Kidney epithelial cell (primary cell): ENCODE measurements at places on chromosomes 7 and 10.

- no peak for DNase-seq
Measured at GRCh38 chr10:91006752-91007346, 86.0 kb upstream of the ANKRD1 start.

GRCh38 chr7:5139998-5140397 lies 50.0 kb upstream of the WIPI2 start:
- DNase-seq: no peak

DNA sequence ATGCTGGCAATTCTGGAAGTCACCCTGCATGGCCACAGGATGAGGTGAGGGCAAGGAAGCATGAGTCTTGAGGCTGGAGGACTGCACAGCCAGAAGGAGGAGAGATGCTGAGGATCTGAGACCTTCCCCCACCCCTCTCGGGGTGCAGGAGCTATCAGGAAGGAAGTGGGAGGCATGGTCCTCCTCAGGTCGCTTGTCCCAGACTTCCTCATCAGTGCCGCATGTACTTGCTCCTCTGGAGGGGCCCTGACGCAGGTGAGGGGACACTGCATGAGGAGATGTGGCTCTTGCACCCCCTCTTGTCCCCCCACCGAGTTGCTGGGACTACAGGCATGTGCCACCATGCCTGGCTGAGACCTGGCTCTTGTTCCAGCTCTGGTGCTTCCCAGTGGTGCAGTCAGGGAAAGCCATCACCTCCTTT lies 5.7 kb upstream of the ZMIZ1 start:
- DNase-seq: no peak

- no peak for DNase-seq
Measured at GRCh38 chr10:97412891-97413304, 11.8 kb upstream of the RRP12 start.

DNA sequence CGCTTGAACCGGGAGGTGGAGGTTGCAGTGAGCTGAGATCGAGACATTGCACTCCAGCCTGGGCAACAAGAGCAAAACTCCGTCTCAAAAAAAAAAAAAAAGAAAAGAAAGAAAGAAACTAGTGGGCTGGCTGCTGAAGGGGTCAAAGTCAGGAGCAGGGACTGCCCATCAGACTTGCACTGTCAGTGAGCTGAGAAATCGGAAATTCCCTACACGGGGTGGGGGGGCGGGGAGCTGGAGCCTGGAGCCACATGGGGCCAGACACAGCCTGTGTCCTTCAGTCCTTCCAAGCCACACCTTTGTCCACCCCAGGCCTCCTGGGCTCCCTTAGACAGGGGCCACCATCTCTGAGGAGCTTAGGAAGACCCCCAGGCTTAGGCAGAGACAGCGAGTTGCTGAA lies 34.5 kb downstream of the SRRM3 start:
- no peak for DNase-seq

- DNase-seq: no peak
Measured at GRCh38 chr10:5843686-5844344, 30.6 kb upstream of the GDI2 start.

- DNase-seq: no peak
Measured at GRCh38 chr7:16083931-16084330, 337.4 kb downstream of the CRPPA start.

GRCh38 chr7:108007261-108007660 lies 4.3 kb upstream of the LAMB1 start:
- no peak for DNase-seq

- no peak for DNase-seq
Measured at GRCh38 chr10:104123397-104123796, 1.4 kb downstream of the SFR1 start.

DNA sequence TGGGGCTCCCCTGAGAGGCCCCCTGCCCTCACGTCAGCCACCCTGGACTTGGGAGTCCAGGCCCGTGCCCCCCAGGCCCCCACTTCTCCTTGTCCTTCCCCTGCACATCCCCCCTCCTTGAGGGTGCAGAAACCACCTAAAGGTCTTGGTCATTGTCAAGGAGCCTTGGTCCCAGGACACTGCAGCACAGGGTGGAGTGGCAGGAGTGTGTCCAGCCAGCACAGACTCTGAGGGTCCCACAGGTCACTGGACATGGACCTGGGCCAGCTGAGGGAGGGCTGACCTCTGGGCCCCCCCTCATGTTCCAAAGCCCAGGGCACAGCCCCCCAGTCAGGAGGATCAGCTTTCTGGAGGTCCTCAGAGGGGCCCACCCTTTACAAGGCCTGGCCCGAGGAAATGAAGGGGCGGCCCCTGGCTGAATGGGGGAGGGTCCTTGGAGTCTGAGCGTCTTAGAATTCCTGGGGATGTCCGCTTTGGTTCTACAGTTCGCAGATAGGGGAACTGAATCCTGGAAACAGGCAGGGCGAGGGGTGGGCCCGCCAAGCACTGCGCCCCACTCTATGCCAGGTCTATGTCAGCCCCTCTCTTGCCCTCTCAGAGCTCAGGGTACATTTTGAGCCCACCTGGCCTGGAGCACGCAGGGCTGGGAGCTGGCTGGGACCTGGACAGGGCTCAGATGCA lies 54.0 kb downstream of the PWWP2B start:
- DNase-seq: no peak

GRCh38 chr7:82925331-82925730 lies 237.4 kb downstream of the PCLO start:
- DNase-seq: no peak

GRCh38 chr10:75230600-75231038 lies 5.1 kb downstream of the COMTD1 start:
- DNase-seq: no peak

- no peak for DNase-seq
Measured at GRCh38 chr10:44647473-44647872, 262.6 kb upstream of the CXCL12 start.

- DNase-seq: no peak
Measured at GRCh38 chr7:44981035-44981706, 2.4 kb upstream of the MYO1G start.

DNA sequence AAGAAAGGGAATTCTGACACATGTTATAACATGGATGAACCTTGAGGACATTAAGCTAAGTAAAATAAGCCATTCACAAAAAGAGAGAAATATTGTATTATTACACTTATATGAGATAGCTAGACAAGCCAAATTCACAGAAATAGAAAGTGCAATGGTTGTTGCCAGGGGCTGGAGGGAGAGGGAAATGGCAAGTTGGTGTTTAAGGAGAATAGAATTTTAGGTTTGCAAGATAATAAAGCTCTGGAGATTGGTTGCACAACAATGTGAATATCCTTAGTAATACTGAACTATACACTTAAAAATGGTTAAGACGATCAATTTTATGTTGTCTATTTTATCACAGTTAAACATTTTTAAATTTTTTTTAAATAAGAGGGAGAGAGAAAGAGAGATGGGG lies 25.0 kb upstream of the ADD3 start:
- no peak for DNase-seq

- DNase-seq: peak; percentile 26
Measured at GRCh38 chr7:7681191-7681935, 37.0 kb downstream of the RPA3 start.

GRCh38 chr7:149377386-149377785 lies 83.5 kb downstream of the ZNF777 start:
- no peak for DNase-seq

DNA sequence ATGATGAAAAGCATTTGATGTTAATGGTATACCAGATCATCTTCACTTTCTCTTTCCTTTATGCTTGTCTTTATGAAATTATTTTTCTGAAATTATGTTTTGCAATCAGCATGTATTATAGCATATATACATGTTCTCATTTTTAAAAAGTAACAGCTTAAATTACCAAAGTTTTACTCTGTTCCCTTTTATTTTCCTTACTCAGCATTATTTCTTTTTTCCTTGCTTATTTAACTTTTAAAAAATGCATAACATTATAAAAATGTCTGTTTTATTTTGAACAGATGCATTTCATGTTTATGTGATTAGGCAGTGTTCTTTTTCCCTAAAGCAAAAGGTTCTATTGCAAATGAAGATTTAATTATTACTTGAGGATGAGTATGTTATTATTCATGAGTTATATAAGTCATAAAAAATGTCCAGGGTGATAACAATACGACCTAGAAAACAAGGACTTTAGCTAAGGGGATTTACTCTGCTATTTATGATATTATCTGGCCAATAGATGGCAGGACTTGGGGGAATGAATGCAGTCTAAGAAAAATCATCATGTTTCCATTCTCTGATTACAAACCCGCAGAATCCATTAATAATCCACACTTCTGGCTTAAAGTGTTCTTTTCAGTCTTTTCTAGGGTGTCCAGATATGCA lies 38.5 kb downstream of the CABCOCO1 start:
- DNase-seq: no peak

- no peak for DNase-seq
Measured at GRCh38 chr10:121436630-121437341, 161.5 kb downstream of the FGFR2 start.

DNA sequence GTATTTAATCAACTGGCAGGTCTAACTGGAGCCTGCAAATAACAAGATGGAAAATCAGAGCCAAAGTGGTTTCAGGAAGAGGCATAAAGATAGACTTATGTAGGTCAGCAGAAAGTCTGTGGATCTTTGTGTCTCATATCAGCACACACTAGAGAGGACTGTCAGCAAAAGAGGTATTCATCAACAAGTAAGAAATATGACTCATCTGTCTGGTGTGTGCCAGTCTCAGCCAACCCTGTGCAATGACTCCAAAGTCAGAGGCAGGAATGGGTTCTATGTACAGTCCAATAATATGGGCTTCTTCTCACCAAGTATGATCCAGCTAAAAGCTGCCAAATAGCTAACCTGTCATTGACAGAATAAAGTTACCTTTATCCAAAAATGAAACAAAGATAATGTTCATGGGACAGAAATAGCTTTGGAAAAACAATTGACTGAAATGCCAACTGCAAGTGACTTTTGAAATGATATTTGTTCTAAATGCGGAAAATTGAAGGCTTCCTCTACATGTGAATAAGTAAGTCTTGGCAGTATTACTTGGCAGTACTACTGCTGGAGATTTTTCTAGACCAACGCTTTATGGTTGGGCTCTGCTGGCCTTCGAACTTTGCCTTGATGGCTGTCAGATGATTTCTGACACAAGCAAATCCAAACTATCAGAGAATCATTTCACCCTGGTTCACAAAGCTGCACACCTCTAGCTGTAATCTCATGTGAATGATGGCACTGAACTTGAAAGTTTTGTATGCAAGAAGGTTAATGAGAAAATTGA lies 272.3 kb upstream of the SEMA3C start:
- peak; percentile 57 for DNase-seq

GRCh38 chr7:91323626-91324158 lies 59.5 kb downstream of the FZD1 start:
- DNase-seq: no peak

DNA sequence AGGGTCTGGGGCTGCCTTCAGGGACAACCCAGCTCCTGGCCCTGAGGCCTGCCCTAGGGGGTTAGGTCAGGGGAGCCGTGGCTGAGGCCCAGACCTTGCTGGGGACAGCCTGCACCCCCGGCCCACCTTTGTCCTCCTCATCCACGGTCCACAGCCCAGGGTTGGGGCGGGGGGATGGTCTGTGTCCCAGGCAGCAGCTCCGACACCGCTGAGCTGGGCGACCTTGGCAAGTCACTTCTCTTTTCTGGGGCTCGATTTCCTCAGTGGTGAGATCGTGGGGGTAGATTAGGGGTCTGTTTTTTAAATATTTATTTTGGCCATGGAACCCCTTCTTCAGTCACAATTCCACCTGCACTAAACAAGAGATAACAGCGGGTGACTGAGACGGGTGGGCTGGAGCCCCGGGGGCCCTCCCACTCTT lies 30.9 kb downstream of the DNAJB12 start:
- no peak for DNase-seq

GRCh38 chr10:112248584-112249295 lies 34.5 kb upstream of the TECTB start:
- DNase-seq: no peak

DNA sequence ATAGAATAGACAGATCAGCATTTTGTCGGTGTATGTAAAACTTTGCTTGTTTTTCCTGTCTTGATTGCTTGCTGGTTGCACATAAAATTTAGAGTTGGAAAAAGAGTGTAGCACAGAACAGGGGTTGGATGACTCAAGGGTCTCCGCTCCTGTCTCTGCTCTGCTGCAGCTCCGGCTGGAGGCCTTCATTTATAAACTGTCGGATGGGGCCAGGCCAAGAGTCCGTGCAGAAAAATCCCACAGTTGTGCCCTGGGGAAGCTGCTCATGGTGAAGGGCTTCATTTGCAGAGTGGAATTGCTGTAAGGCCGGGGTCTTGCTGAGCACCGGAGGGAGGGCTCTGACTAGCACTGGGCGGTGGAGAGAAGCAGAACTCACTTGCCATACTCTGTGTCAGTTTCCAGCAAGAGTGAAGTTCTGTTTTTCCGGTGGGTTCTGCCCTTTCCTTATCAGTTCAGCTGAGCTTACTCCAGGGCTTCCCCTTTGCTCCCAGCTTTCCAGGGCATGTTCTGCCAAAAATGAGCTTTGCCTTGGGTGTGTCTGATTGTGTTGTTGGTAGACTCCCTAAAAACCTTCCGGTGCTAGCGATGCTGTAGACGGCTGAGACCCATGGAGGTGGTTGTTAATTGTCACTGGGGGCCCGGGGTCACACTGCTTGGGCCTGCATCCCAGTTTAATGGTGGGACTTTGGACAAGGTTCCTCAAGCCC lies 67.2 kb downstream of the CAMK1D start:
- DNase-seq: no peak

GRCh38 chr10:48625826-48626134 lies 20.9 kb upstream of the ARHGAP22 start:
- no peak for DNase-seq

GRCh38 chr10:42975005-42975493 lies 101.8 kb upstream of the RET start:
- no peak for DNase-seq

DNA sequence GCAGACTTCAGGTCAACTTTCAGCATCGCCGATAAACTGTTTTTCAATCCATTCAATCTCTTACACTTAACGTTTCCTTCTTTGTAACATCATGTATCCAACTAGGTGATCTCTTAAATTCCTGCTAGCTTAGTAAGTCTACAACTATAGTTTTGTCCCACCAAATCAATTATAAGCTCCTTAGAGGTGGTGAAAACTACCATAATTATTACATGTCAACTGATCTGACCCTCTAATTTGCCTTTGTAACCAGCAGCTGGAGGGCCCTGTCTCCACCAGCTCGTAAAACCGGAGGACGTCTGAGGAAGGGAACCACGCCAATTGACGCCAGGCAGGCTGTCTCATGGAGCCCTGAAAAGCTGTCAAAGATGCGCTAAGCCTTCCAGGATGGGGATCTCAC lies 113.4 kb downstream of the ABCC2 start:
- DNase-seq: no peak
